ENCODE measurements at places on chromosomes 13 and 19.

- no peak for DNase-seq
Observed at GRCh38 chr13:48723168-48723567, 69.4 kb downstream of the CYSLTR2 start.

GRCh38 chr19:43540381-43540780, 7.4 kb downstream of the ZNF575 start:
- DNase-seq = no peak

- DNase-seq = no peak
Observed at GRCh38 chr13:65336087-65336749, 1893.9 kb downstream of the PCDH9 start.

- no peak for DNase-seq
Observed at GRCh38 chr13:91079176-91079575, 268.3 kb upstream of the MIR17HG start.

DNA sequence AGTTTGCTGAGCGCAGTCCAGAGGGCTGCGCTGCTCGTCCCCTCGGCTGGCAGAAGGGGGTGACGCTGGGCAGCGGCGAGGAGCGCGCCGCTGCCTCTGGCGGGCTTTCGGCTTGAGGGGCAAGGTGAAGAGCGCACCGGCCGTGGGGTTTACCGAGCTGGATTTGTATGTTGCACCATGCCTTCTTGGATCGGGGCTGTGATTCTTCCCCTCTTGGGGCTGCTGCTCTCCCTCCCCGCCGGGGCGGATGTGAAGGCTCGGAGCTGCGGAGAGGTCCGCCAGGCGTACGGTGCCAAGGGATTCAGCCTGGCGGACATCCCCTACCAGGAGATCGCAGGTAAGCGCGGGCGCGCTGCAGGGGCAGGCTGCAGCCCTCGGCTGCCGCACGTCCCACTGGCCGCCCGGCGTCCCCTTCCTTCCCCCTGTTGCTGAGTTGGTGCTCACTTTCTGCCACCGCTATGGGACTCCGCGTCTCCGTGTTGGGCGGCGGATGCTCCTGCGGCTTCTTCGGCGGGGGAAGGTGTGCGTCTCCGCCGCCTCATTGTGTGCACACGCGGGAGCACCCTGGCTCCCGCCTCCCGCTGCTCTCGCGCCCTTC, 772 bp downstream of the GPC6 start:
- DNase-seq = no peak

Measured in ureter (tissue), 1 donor.